ENCODE measurements at places on chromosomes 7 and 10.

- no peak for DNase-seq
Measured at GRCh38 chr10:94402843-94403379, 570 bp downstream of the TBC1D12 start.

GRCh38 chr7:67392596-67393438, 396.2 kb downstream of the TYW1 start:
- no peak for DNase-seq

GRCh38 chr7:5143935-5144903, 45.8 kb upstream of the WIPI2 start:
- peak; percentile 6 for DNase-seq

DNA sequence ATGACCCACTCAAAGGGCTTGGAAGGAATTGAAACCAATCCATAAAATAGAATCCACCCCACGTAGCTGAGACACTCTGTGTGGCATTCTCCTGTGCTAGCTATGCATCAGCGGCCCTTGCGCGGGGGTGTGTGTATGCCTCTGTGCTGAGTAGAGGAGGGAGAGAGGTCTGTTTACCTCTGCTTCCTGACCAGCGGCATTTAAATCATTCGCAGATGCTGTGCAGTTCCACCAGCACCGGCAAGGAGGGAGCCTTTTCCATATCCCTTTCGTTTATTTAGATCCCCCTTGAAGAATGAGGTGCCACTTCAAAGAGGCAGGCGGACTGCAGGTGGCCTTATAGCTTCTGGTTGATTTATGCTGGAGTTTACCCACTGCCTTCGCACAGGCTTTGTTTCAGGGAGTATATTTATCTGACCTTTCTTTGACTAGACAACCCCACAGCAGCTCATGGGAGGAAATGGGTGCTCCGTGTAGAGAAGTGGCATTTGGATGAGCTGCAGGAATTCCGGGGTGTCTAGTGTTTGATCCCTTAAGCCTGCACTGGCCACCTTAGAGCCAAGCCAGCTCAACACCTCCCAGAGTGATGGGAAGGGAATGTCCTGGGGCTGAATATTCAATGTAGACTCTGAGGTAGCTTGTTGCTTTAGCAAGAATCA, 11.4 kb downstream of the C10orf53 start:
- peak; percentile 39 for DNase-seq

DNA sequence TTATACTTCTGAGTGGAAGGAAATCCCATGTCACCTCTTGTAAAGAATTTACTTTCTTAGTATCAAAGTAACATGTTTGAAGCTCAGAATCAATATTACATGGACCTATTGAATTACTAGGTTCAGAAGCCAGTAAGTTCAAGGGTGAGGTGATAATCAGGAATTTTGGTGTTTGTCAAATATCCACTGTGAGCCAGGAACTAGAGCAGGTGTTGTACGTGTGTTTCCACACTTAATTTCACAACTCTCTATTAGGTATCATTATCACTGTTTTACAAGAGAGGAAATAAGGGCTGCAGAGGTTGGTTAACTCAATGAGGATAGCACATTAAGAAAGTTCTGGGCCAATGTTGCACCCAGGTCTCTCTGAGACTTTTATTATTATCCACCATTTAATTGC, 130.4 kb downstream of the KIAA1217 start:
- DNase-seq: no peak

- no peak for DNase-seq
Measured at GRCh38 chr10:31924833-31925232, 3.8 kb downstream of the ARHGAP12 start.

GRCh38 chr7:158497627-158498026, 90.0 kb downstream of the PTPRN2 start:
- no peak for DNase-seq

DNA sequence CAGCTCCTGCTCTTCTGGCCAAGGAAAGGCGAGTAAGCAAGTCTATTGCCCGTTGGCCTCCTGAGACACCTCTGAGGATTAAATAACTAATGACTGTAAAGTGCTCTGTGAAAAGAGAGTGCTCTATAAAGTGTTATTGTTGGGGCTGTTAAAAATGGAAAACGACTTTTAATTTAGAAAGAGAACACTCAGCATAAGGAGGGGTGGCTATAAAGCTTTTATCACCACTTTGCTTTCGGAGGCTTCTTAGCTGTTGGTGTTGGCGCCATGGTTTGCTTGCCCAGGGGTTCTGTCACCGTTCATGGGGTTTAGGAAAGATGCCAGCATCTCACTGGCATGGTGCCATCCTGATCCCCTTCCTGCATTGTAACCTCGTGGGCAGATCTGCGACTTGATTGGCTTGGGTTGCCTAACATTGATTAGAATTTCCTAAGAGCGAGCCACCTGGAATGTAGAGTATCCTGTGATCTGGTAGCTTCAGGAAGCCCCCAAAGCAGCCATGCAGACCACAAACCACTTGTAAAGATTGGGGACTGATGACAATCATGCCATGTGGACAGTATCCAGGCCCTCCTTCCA, 509.9 kb downstream of the LRMDA start:
- DNase-seq: no peak

- no peak for DNase-seq
Measured at GRCh38 chr7:68073701-68074100, 1077.1 kb downstream of the TYW1 start.

GRCh38 chr10:30436191-30436611, 2.2 kb downstream of the MAP3K8 start:
- no peak for DNase-seq

DNA sequence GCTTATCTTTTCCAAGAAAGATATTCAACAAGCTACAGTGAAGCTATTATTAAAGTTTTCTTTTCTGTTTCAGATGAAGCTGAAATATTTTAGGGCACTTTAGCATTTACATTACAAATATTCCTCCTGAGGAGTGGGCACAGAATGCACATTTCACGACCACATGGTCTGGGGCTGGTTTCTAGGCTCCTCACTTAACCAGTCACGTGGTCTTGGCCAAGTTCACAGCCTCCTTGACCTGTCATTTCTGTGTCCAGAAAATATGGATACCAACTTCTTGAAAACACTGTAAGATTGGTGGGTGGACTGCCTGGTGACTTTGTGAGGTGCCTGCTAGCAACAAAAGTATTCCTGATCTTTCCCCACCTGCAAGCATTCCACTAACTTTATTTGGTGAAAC, 70.9 kb downstream of the FAM171A1 start:
- DNase-seq: no peak

DNA sequence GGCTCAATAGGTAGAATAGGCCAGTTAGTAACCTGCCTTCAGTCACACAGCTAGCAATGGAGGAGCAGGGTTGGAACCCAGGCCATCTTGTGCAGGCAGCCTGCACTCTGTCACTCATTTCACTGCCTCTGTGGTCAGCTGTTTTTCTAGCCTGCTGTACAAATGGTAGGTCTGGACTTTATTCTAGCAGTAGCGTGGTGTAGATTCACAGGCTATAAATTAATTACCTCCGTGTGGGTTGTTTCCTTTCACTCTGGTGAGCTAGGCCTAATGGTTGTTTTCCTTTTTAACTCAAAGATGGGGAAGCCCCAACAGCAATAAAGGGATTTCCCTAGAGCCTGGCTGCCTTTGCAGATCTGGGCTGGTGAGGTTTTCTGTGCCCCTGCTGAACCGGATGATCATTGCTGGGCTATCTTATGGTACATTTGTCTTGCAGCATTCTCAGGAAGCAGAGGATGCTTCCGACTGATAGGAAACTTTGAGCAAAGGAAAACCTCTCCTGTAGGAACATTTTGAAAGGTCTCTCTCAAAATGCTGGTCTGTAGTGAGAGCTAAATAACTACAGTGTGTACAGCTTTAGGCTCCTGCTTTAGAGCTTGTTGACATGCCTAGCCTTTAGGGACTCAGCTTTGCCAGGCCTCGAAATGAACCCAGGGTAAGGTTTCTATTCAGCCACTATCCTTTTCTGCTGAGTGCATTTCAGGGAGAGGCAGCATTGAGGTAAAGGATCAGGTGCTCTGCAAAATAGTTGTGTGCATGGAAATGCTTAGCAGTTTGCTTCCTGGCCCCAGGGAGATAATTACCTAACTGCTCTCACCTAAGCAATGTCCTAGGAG, 157.4 kb downstream of the ST7 start:
- peak; percentile 21 for DNase-seq

DNA sequence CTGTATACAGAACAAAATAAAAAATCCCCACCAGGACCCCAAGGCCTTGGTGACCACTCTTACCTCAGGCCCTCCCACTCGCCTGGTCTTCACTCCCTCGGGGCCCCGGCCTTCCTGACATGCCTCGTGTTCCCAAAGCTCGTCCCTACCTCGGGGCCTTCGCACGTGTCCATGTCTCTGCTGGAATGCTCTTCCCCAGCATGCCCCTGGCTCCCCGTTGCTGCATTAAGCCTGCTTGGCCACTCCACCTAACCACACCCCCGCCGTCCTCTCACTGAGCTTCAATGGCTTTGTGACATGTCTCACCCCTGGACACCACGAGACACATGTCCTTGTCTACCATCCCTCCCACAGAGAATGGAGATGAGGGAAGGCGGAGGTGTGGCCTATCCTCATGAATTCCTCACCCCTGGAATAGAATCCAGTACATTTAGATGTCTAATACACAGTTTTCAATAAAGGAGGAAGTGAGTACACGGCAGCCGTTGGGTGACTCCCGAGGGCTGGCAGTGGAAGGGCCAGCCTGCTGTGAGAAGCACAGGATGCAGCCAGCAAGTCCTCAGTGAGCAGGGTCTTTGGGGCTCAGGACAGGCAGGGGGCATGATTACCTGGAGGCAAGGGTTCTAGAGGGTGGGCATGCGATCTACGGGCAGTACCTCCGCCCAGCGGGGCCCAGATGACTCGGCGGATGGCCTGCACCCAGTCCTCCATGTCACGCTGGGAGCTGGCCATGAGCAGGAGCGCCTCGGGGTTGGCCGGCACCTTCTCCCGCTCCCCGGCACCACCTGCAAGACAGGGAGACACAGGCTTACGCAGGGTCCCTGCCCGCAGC, 125.7 kb downstream of the ARHGAP22 start:
- DNase-seq: no peak

- DNase-seq: no peak
Measured at GRCh38 chr7:75575488-75576121, 83.5 kb downstream of the SPDYE5 start.

DNA sequence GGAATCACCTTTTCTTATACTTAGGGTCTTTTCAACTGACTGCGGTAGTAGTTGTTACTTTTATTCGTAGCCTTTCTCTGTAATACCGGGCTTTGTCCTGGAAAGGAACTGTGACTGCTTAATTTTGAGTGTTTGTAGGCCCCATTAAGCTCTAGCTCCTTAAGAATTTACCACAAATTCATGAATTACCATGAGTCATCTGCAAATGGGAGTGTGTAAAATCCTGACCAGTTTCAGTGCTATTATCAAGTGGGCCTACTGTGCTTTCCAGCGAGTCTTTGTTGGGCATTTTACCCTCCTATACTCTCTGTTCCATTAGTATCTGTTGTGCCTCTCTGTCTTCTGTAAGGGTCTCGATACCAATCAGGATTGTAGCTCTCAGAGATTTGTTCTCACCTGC, 49.7 kb downstream of the ZMYND11 start:
- DNase-seq: no peak

DNA sequence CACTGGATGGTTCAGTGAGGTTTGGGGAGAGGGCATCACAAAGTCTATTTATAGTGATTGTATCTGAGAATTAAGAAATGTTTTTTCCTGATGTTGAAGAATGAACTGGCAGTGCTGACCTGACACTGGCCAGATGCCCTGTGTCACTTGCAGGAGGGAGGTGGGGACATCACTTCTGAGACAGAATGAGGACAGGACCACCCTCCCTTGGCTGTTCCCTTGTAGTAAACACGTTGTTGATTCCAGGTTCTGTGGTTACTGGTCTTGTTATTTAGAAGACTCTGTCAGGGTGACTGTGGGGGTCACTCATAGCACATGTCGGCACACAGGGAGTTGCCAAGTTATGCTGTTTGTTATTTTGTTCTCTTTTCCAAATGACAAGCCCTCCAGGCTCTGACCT, 126.4 kb downstream of the ADCY1 start:
- DNase-seq: no peak

- DNase-seq: no peak
Measured at GRCh38 chr10:112302335-112302734, 19.1 kb downstream of the TECTB start.

- no peak for DNase-seq
Measured at GRCh38 chr7:36881233-36881874, 157.1 kb upstream of the AOAH start.

DNA sequence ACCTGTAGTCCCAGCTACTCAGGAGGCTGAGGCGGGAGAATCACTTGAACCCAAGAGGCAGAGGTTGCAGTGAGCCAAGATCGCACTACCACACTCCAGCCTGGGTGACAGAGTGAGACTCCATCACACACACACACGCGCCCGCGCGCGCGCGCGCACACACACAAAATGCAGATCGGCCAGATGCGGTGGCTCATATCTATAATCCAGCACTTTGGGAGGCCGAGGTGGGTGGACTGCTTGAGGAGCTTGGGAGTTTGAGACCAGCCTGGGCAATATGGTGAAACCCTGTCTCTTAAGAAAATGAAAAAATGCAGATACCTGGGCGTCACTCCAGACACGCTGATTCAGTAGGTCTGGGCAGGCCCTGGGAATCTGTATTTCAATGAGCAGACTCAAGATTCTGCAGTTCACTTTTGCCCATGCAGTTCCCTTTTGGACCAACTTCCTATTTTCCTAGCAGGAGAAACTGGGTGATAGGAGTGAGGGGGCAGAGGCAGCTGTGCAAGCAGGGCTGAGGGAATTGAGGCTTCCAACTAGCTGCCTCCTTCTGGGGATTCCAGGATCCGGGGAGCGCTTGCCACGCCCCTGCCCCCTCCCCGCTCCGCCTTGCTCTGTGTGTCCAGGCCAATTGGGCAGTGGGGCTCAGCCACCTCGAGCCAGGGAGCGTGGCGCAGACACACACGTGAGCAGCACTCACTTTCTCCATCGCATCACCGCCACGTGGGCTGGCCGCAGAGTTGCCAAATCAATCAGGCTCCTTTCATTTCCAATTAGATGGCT, 173.6 kb downstream of the SH3PXD2A start:
- no peak for DNase-seq

DNA sequence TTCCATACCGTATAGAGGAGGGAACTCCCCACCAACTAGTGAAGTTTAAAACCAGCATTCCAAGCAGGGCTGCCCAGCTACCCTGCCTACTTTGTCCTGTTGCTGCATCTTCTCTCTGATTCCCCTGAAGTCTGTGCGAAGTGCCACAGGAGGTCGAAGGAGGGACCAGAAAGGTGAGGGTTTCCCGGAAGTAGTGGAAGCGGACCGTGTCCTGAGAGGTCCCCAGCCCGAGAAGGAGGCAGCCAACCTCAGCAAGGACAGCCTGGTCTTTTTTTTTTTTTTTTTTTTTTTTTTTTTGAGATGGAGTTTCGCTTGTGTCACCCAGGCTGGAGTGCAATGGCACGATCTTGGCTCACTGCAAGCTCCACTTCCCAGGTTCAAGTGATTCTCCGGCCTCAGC, 671.9 kb upstream of the GALNT17 start:
- DNase-seq: no peak

DNA sequence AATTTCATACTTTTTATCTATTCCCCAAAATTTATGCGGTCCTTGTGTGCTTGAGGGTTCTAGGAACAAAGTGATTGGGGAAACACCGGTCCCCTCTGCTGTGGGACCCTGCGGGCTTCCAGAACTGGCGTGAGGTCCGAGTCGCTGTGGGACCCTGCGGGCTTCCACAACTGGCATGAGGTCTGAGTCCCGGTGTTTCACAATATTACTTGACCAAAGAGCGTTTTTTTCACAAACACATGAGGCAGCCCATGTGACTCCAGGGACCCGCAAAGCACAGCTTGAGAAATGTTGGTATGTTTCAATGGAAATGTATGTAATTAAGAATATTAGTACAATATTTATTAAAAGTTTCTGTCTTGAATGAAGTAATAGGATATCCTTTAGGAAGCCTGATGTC, 212.2 kb downstream of the MGMT start:
- DNase-seq: no peak

GRCh38 chr10:77909021-77909748, 17.4 kb downstream of the DLG5 start:
- no peak for DNase-seq
